ENCODE measurements at places on chromosomes 13 and 19. TPM values are rescaled to one million over a fixed set of nuclear protein-coding genes. Genes with fewer than 3 reads are reported as not detected.
A peak's percentile ranks its signal among the peaks of the same experiment; 100 is the strongest.

GRCh38 chr13:53285896-53286430, 257.4 kb downstream of the OLFM4 start:
- no peak for DNase-seq

GRCh38 chr13:94209117-94209516, 270.4 kb downstream of the DCT start:
- no peak for DNase-seq

- no peak for DNase-seq
These were observed 2738.9 kb upstream of the PCDH20 start for GRCh38 chr13:64154514-64154913.

DNA sequence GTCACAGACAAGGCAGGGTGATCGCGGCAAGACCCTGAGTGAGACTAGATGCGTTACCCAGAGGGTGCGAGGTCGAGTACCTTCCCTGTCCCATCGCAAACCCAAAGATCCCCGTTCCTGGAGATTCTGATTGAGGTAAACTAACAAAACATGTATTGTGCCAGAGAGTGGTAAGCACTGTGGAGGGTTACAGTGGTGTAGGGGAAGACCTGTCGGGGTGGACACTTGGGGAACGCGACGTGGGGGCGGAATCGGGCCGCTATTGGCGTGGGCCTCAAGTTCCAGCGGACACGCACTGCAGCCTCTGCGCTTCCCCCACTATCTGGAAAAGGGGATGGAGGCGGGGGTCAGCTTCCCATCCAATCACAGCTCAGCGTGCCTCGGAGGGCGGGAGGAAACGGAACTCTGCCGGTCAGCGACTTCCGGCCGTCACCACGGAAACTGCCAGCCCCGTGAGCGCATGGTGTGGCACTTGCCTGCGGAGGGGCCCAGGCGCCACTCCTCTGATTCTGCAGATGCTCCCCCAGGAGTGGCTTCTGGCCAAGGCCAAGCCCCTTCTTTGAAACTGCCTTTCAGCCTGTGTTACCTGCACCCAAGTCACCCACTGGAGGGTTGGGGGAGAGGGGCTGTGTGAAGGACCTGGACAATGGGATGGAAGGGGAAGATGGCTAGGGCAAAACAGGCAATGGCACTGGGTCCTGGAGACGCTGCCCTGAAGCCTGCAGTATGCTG, 1.0 kb upstream of the UBE2M start:
- DNase-seq, result peak; percentile 90

- DNase-seq, result peak; percentile 54
These were observed 698 bp downstream of the KANK2 start for GRCh38 chr19:11196406-11197287.

GRCh38 chr19:16359964-16360363, 35.3 kb downstream of the KLF2 start:
- DNase-seq, result no peak

DNA sequence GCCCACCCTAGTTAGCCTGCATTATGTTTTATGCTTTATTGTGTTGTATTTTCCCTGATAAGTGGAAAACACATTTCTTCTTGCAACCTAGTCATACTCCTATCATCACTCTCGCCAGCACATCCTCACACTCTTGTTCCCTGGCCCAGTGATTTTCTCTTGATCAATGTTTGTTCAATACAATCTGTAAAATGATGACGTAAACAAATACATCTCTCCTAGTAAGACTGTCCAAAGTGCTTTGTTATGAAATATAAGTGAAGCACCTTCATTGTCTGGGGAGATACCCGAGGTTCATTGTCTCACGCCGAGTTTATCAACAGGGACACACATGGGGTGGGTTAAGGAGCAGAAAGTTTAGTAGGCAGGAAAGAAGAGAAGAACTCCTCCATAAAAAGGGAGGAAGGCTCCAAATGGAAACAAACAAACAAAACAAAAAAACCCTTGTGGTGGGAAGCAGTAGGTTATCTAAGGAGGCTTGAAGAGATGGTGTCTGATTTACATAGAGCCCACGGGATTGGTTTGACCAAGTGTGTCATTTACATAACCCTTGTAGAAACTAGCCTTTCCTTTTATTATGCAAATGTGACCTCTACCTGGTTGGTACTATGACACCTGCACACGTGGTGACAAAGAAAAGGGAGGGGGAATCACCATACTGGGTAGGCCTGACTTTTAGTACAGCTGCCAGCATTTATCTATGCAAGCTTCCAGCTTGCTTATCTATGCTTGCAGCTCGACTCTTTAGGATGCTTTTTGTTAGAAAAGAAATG, 1317.9 kb upstream of the SPRY2 start:
- DNase-seq, result no peak

DNA sequence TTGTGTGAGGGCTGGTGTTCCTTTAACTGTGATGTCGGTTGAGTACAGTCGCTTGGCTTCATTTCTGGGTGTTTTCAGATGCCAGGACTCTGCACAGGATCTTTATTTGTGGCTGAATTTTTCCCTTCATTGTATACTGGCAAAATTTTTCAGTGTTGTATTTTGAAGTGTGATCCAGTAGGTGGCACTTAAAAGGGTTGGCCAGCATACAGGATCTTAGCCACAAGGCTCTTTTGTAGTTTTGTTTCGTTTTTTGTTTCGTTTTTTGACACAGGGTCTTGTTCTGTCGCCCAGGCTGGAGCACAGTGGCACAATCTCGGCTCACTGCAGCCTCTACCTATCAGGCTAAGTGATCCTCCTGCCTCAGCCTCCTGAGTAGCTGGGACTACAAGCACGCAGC, 8.7 kb downstream of the FCAR start:
- DNase-seq, result no peak

DNA sequence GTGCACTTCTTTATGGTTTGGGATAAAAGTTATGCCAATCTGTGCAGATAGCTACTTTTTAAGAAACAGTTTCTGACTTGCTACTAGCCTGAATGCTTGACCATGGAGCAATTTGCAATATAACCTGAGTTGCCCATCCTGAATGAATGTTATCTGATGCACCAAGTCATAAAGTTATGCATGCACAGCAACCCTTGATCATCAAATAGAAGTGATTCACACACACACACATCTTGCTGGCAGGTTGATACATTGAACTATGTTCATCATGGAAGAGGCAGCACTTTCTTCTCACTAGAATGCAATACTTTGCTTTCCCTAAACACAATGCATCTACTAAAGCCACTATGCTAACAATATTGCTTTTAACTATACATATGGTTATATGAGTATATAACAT, 311.5 kb downstream of the RFC3 start:
- no peak for DNase-seq

DNA sequence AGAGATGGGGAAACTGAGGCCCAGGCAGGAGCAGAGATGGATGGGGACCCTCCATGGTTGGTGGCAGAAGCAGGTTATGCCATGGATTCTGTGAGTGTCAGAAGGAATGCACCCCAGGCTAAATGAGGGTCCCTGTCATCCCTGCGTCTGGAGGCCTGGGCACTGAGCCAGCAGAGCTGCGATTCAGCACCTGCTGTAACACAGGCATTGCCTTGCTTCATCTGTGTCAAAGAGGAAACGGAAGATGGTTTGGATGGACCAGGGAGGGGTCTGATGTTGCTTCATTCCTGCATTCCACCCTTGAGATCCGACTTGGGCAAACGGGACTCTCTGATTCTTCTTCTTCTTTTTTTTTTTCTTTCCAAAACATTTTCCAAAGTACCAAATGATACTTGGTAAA, 1.2 kb downstream of the C5AR1 start:
- no peak for DNase-seq

GRCh38 chr13:32153056-32153455, 121.5 kb downstream of the FRY start:
- DNase-seq, result no peak

GRCh38 chr19:14542711-14543328, 13.4 kb downstream of the TECR start:
- no peak for DNase-seq

GRCh38 chr19:4455719-4456475, 1.7 kb downstream of the UBXN6 start:
- peak; percentile 57 for DNase-seq

DNA sequence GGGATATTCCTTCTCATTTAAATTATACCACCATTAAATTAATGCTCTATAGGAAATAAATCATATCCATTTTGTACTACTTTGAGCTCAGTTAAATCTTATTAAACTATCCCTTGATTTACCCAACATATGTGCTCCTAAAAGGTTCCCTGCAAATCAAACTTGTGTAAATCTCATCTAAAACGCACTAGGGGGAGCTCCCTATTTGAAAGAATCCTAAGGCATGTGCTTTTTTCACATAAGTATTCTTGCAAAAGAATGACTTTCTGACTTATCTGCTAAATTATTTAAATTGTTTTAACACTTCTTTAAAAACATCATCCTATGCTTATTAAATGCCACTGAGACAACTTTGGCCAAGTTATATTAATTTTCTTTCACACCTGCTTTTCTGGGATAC, 7.9 kb downstream of the INTS6 start:
- DNase-seq, result no peak

DNA sequence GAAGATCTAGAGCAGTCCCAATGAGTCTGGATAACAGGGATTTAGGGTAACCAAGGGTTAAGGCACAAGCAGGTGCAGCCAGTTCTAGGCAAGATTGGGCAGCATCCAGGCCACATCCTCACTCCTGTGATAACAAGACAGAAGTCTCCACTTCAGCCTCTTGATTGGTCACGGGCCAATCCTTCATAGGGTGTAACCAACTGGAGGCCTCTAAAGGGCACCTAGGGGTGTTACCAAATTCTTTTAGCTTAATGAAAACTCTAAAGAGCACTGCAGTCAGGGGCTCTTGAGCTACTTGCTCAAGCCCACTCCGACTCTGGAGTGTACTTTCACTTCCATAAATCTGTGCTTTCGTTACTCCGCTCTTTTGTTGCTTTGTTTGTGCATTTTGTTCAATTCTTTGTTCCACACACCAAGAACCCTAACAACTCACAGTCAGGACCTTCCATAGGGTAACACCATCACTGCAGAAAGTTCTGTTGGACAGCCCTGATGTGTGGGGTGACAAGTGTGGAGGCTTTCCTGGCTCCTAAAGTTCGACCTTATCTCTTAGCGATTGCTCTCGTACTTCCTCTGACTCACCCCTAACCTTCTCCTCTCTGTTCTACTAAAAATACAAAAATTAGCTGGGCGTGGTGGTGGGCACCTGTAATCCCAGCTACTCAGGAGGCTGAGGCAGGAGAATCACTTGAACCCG, 36.1 kb downstream of the ZSWIM9 start:
- DNase-seq, result no peak

GRCh38 chr13:32017474-32017873, 14.1 kb upstream of the FRY start:
- DNase-seq, result no peak

DNA sequence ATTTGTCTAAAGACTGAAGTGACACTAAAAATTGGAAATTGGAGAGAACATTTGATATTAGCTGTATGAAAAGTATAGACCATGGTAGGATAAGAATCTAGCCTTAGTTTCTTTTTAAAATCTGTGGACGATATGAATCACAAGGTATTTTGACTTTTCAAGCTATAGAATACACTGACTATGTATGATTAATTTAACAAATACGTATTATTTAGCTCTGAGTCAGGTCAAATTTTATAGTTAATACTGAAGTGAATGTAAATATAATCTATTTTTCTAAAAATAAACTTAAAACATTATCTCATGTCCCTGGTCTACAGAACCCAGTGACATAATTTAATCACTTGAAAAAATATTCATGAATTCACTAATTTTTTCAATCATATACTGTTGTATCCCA, 795.6 kb upstream of the SLITRK1 start:
- DNase-seq, result no peak

GRCh38 chr19:45955905-45956608, 17.6 kb downstream of the NOVA2 start:
- peak; percentile 29 for DNase-seq

- no peak for DNase-seq
These were observed 46.7 kb upstream of the KL start for GRCh38 chr13:32969516-32969941.

- no peak for DNase-seq
These were observed 15.0 kb downstream of the PRODH2 start for GRCh38 chr19:35797663-35798062.

- DNase-seq, result peak; percentile 45
These were observed 22.2 kb downstream of the SIGLEC5 start for GRCh38 chr19:51607920-51608562.

DNA sequence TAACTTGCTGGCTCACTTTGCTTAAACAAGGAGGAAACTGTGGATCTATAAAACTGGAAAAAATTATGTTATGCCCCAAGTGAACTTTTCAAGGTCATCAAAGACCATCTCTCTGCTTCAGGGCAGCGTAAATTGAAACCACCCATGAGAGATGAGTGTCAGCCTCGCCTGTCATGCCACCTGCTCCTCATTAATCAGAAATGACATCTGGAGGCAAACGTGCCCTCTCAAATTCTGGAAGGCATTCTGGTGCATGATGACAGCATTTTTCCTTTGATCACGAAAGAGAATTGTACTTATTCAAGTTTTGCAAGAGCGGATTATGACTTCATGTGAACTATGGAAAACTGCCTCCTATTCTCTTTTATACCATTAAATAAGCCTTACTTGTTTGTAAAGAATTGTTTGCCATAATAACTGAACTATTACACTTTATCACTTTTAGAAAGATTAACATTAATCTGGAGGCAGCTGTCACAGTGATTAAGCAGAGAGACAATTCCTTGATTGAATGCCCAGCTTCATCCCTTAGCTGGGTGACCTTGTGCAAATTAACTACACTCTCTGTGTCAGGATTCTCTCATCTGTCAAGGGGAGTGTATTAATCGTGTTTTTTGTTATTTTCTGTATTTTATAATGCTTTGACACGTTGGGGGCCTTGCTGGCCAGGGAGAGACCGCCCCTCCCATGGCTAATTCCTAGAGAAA, 17.0 kb upstream of the SACS start:
- DNase-seq, result peak; percentile 55

DNA sequence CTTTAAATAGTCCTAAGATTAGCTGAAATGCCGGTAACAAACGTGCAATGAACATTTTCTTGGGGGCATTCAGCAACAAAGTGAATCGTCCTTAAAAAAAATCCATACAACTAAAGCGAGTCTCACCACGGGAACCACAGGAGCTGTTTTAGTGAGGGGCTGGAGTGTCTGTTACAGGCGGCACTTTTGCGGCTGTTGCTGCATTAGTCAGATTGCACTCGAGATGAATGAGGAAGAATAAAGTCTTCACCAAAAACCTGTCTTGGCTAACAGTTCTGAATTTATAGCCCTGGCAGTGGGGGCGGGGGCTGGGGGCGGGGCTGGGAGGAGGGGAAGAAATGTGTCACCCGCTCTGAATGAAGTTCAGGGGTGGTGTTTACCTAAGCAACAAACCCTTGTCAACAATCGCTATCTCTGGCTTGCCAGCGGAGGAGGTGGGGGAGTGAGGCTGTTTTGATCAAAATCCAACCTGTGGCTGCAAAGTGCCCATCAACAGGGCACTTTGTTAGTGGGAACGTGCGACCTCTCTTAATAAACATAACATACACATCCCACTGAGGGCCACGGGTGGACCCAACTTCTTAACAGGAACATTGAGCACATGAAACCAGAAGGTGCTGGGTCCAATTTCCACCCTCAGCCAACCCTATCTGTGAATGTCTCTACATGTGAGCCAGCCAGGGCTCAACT, 44.5 kb downstream of the RFX2 start:
- DNase-seq, result no peak

Gene LILRA1
- total RNA-seq, result not detected

Gene NPAS1
- total RNA-seq, result 1.7 TPM

Gene ZNF439
- total RNA-seq, result 21.1 TPM

Gene MEIS3
- total RNA-seq, result 255 TPM

Gene FFAR2
- total RNA-seq, result not detected

Gene PABPC3
- total RNA-seq, result 0.22 TPM

Gene ZNF534
- not detected for total RNA-seq

Gene FUT1
- total RNA-seq, result 4.4 TPM

Gene B3GNT3
- not detected for total RNA-seq

Gene ETV2
- 1.3 TPM for total RNA-seq

Gene WDR87
- total RNA-seq, result not detected

Gene MZF1
- 27.3 TPM for total RNA-seq

Data from glutamatergic neuron (in vitro differentiated cells).